Suppressor macrophage treated with lipopolysaccharide for 1 hour (primary cell): ENCODE measurements at places on chromosomes 1 and 21.
A peak's percentile ranks its signal among the peaks of the same experiment; 100 is the strongest.

DNA sequence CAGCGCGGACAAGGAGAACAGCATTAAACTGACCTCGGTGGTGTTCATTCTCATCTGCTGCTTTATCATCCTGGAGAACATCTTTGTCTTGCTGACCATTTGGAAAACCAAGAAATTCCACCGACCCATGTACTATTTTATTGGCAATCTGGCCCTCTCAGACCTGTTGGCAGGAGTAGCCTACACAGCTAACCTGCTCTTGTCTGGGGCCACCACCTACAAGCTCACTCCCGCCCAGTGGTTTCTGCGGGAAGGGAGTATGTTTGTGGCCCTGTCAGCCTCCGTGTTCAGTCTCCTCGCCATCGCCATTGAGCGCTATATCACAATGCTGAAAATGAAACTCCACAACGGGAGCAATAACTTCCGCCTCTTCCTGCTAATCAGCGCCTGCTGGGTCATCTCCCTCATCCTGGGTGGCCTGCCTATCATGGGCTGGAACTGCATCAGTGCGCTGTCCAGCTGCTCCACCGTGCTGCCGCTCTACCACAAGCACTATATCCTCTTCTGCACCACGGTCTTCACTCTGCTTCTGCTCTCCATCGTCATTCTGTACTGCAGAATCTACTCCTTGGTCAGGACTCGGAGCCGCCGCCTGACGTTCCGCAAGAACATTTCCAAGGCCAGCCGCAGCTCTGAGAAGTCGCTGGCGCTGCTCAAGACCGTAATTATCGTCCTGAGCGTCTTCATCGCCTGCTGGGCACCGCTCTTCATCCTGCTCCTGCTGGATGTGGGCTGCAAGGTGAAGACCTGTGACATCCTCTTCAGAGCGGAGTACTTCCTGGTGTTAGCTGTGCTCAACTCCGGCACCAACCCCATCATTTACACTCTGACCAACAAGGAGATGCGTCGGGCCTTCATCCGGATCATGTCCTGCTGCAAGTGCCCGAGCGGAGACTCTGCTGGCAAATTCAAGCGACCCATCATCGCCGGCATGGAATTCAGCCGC lies 2.5 kb downstream of the S1PR1 start:
- DNase-seq: no peak

- DNase-seq: no peak
These were observed 1.8 kb upstream of the NPPB start for GRCh38 chr1:11860587-11860986.

- DNase-seq: no peak
These were observed 43.3 kb upstream of the SOD1 start for GRCh38 chr21:31616216-31616615.

GRCh38 chr1:171116676-171117075 lies 26.0 kb downstream of the FMO3 start:
- no peak for DNase-seq

DNA sequence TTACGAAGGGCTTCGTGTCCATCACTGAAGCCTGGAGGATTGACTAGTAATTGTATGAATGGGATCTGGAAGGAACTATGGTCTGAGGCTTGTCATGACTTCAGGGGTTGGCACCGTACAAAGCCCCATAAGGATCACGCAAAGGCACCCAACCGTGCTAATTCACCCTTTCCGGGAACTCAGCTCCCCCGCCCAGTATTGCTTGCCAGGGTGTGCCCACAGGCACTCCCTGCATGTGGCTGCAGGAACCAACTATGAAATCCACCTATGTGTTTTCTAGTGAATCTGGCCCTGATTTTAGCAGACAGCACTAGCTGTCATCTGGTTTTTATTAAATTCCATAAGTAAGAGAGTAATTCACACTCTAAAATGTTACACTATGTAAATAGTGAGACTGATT lies 139.2 kb downstream of the TM2D1 start:
- no peak for DNase-seq

- peak; percentile 79 for DNase-seq
These were observed at the start of gene TRPM2 for GRCh38 chr21:44353191-44353970. Gene TRPM2, plus strand, starts transcription at chr21:44353621. Its CDS starts 80 bp downstream, at chr21:44353701.
